ENCODE measurements at places on chromosomes 3 and 15.
A peak's percentile ranks its signal among the peaks of the same experiment; 100 is the strongest.

DNA sequence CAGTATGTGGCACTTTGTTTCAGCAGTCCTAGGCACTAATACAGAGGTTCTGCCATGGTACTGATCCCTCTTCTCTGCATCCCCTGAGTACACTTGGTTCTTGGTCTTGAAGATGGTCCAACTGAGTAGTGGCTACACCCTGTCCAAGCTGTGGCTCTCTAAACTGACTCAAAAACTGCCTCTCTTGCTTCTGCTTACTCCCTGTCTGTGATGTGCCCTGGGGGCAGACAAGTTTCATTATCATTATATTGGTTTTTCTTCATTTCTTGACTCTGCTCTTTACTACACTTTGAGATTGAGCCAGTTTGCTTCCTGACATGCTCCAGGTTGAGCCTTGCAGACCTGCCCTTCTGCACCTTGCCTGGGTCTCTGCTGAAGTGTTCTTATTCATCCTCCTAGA is 18.9 kb upstream of the ST3GAL6 start:
- no peak for DNase-seq

DNA sequence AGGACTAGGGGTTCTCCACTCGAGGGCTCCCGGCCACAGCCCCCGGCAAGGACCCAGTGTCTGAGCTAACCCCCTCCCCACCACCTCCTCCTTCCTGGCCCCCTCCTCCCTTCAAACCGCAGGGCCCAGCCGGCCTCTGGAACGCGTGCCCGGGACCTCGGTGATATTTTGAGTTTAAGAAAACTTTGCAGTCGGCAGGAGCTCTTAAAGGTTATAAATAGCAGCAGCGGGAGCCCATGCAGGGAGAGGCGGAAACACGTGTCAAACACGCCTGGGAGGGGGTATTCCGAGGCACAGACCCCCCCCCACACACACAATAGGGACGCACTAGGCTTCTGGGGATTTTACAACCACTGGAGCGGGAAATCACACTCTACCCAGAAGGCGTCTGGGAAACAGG is 3.1 kb upstream of the PTH1R start:
- no peak for DNase-seq

DNA sequence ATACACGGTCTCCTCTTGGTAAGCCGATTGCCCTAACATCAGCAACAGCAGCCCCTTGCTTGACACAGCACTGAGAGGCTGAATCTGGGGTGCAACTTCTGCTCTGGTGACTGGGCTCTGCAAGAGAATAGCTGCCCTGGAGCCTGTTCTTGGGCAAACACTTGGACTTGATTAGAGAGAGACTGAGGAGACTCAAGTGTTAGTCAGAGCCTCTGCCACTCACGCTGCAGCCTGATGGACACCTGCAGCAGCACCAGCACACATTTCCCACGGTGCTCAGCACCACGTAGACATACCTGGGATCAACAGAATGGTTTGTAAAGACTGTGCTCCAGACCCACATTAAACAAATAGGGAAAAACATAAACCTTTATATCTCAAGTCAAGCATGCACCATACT is 35.8 kb upstream of the UMPS start:
- no peak for DNase-seq

GRCh38 chr3:36297195-36297594 is 83.1 kb upstream of the STAC start:
- no peak for DNase-seq

- no peak for DNase-seq
These were observed 8.5 kb downstream of the TBC1D2B start for GRCh38 chr15:78069052-78069414.

DNA sequence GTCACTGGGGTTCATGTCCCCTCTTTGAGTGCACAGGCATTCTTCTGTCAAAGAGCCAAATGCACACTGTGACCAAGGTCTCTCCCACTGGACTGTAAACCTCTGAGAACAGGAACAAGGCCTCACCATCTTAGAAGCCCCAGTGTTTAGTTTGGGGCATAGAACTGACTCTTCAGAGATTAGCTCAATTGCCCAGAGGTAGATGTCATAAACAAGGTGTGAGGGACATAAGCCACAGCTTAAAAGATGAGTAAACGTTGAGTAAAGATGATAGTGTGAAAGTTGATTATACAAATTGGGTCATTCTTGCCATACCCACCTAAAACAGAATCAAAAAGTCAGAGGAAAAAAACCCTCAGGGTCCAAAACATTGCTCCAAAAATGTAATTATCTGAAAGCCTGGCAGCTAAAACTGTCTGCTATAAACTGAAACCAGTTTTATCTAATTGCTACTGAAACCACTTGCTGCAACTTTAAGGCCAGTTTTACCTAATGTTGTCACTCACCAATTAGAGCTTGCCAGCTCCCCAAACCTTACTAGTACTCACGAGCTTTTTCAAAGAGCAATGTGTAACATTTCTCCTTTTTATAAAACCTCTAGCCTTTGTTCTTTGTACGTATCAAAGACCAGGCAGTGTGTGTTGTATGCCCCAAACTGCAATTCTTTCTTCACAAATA is 415.2 kb downstream of the RAP2B start:
- no peak for DNase-seq

- DNase-seq: peak; percentile 28
These were observed at the start of gene PIGZ for GRCh38 chr3:196968233-196969133. Gene PIGZ (minus strand): TSS chr3:196968833. CDS start chr3:196952031, 16,802 bp downstream.

DNA sequence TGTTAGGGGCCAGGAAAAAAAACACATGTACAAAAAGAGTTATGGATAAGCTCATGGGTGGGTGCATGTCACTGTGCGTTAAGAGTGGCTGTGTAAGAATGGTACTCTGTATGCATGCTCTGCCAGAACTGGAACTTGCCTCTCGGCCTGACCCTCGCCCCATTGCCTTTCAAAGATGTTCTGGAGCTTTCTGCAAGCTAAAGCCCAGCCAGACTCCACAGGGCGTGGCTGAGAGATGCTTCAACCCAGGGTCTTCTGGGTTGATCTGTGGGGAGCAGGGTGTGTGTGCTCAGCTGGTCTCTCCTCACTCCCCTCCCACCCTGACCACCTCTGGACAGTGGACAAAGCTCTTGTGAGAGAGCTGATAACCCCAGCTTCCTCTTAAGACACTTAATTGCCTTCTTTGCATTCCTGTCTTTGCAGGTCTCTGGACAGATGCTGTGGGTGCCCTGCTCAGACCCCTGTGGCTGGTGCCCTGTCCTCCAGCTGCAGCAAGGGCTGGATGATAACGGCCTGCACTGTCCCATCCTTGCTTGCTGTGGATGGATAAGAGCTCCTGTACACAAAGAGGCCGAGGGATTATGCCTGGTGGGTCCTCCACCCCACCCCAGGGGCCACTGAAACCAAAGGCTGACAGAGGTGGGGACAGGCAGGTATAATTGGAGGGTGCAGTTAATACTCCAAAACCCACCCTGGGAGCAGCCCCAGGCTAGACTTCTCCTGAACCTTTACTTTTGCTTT is 28.7 kb downstream of the ALDH1L1 start:
- no peak for DNase-seq

- peak; percentile 87 for DNase-seq
These were observed 45.8 kb upstream of the FSIP1 start for GRCh38 chr15:39828374-39828931.

DNA sequence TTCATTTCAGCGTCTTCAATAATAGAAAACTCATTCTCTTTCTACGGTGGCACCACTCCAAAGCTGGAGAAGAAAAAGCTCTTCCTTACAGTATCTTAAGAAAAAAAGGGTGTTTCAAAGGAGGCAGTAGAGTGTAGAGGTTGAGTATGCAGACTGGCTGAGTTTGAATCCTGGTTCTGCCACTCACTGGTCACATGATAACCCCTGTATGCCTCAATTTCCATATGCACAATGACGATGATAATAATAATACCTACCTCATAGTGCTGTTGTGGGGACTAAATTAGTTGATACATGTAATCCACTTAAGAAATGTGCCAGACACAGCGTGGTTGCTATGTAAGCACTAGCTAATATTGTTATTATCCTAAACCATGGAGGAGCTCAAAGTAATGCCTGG is 4.5 kb downstream of the ANP32A start:
- DNase-seq: no peak

DNA sequence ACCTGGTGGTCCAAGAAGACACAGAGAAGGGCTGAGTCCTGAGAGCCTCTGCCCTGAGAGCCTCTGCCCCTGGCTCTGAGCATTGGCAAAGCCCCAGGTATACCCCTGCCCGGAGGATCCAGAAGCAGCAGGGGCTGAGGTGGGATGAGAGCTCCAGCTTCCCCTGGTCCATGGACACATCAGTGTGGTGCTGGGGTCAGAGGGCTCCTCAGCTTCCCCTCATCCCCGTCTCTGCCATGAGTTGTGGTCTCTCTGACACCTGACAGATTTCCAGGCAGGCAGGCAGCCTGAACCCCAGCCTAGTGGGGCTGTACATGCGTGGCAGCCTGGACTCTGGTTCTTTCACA is 3.5 kb upstream of the KLF15 start:
- no peak for DNase-seq

DNA sequence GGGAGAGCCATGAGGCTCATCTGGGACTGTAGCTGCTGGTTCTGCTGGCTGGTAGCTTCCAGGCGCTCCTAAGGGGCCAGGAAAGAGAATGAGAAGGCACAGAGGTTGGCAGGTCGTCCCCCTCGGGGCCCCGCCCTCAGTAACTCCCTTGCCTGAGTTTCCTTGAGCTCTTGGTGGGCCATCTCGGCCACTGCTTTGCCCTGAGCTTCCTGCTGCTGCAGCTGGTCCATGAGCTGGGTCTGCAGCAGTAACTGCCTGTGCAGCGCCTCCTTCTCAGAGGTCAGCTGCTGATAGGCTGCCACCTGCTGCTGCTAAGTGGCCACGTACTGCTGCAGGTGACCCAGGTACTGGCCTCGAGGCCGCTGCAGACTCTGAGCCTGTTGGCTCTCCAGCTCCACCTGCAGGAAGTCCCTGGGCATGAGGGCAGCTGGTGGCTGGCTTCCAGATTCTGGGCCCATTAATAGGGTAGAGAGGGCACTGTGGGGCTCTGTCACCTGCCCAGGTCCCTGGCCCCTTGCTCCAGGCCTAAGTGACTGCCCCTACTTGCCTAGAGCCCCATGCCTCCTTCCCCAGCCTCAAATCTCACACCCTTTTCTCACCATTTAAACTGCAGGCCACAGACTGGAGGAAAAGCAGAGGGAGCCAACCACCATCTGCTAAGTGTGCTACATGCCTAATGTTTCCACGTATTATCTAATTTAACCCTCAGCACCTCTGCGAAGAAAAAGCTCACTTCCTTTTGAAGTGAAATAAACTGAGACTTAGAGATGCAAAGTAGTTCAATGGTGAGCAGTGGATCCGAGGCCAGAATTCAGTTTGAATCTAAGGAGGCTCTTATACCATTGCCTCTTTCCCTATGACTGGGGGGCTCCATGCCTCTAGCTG is 10.8 kb upstream of the VPS33B start:
- no peak for DNase-seq

DNA sequence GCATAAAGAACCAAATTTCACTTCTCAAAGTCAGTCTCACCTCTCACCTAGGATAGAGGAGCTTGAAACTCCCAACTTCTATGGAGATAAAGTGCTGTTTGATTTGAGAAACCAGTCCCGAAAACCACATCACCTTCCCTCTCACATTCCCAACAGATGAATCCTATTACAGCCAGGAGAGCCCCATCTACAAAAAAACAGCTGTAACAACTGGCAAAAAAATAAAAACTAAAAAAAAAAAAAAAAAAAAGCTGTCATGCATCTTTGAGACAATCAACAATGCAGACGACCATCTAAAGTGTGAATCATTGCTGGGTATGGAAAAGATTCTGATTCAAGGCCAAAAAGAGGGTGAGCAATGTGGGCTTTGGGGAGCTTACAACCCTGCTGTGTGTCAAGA is 23.8 kb downstream of the HOMER2 start:
- DNase-seq: no peak

DNA sequence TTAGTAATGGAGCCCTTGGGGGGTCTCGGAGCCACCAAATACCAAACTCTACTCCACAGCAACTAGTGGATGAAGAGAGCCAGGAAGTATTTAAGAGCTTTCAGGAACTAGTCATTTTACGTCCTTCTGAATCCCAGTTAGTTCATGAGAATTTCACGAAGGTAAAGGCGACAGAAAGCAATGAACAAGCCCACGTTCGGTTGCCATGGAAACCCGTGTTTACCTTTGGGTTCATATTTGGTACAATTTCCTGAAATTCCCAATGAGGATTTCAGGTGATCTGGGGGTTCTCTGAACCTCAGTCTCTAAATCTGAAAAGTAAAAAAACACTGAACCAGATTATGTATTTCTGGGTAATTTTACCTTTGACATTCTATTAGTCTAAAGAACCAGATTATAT is 93.0 kb downstream of the BDH1 start:
- no peak for DNase-seq

DNA sequence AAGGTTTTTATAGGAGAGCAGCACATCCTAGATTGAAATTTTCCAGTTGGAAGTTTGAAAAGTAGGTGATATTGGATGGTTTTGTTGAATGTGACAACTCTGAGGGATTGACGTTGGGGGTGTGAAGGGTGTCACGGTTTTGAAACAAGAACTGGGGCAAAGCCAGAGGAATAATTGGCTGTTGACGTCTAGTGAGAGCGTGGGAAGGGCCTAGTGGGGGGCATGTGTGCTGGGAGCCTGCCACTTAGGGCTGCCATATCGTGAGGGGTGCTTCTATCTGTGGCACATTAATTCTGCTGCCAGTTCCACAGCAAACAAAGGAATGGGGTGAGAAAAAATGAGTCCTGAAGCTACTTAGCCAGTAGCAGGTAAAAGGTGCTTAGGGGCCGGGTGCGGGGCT is 129.4 kb downstream of the LRIG1 start:
- DNase-seq: no peak

DNA sequence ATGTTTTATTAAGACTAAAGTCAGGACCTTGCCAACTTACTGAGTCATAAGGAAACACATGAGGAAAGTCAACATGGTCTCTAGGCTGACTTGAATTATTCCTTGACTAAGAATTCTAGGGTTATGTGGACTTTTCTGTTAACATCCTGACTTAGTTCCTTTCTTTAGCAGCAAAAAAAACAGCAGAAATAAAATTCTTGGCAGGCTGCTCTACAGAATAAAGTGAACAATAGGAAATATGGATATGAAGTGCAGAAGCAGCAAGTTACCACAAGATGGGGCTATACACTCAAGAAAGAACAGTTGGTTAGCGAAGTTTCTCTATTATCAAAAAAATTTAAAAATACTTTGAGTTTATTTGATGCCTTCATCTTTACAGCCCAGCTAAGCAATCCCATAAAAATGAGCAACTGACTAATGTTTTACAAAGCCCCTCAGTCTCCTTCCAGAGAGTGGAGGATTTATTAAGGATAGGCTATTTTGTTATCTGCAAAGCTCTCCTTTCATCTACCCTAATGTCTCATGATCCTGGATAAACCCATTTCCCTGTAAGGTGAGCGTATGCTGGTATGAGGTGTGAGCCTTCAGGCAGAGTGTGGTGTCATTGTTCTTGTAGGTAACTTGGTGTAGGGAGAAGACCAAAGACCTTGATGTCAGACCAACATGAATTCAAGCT is 23.1 kb upstream of the MCCC1 start:
- peak; percentile 71 for DNase-seq

- no peak for DNase-seq
These were observed 21.6 kb downstream of the RYK start for GRCh38 chr3:134229038-134229437.

Data from fibroblast of mammary gland (primary cell).